NCI-H1105 (cell line): ENCODE measurements at places on chromosomes 13 and 19.
A peak's percentile ranks its signal among the peaks of the same experiment; 100 is the strongest.

GRCh38 chr13:28640861-28641599 is 17.9 kb upstream of the POMP start:
- DNase-seq, result no peak

DNA sequence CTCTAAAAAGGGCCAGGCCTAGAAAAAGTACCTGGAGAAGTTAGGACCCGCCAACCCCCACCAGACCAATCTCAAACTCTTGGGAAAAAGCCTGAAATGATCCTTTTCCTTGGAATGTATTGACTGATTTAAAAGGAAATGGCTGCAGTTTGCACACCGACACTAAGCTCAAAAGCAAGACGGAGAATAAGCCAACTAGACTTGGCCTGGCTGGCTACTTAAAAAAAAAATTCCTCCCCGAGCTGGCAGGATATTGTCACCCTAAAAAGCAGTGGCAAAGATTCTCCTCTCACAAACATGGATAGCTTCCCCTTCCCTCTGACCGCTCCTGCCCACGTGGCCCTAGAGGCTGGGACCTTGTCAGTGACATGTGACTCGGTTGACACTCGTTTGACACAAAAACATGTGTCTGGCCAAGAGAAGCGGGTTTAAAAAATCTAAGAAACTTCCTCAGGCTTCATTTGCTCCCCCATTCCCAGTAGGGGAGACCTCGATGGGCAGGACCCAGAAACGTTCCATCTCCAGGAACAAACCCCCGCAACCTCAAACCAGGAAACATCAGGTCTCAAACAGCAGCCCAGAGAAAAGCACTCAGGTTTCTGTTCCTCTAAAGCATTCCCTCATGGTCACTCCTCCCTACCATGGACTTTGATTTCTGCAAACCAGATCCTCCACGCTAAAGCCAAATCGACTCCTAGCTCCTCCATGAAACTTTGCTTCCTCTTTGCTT is 1.3 kb downstream of the RFX1 start:
- no peak for DNase-seq

DNA sequence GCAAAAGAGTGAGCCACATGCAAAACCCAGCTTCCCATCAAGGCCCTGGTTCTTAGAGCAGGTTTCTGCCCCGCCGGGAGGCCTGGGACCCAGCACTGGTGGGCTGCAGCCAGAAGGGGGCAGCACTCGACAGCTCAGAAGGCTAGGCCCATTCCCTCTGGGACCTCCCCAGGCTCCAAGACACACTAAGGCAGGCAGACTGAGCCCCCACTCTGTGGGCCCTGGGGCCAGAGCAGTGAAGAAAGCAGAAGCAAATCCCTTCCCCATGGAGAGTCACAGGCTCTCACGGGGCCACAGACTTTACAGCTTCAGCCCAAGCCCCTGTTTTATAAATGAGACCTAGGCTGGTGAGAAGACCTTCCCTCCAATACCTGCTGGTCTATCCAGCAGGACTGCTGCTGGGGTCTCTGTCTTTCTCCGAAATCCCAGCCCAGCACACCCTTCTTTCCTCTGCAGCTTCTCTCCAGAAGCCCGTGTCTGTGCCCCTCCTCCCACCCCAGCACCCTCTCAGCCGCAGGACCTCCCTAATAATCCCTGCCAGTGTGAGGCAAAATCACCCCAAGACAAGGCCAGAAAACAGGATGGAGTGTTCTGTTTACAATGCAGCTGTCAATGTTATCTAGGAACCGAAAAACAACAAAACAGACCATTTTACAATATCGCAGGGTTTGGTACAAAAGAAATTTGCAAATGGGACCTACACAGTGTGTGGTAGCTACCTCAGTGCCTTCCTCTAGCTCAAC is 109.3 kb downstream of the ABCC4 start:
- DNase-seq, result peak; percentile 5

DNA sequence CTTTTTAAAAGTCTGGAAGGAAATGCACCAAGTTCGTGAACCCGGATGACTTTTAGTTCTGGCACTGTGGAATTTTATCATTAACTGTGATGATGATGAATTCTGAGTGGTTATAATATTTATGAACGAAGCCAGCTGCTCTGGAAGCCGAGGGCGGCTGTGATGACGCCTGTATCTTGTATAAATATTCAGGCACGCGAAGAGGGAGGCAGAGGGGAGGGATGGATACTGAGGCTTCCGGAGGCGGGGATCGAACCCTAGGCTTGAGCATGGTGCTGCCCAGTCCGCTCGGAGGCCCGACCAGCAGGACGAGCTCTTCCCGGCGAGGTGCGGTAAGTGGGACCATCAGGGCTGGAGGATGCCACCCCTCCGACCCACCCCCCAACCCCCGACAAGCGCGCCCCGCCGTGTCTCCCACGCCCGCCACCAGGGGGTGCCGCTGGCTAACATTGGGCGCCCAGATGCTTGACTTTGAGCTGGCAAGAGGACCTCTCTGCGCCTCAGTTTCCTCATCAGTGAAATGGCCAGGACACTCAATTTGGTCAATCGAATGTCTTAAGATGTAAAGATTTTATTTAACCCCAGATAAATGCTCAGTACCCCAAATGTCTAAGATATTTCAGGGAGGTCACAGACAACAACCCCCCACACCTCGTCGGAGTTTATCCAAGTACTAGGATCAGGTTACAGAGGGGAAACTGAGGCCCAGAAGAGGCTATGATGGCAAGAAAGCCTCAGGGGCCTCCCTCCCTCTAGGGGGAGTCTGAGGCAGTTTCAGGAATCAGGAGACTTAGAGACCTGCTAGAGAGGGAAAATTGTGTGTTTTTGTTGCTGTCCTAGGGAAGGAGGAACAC is 4.5 kb upstream of the RAB3A start:
- no peak for DNase-seq

GRCh38 chr13:43473437-43473836 is 313.3 kb downstream of the ENOX1 start:
- peak; percentile 16 for DNase-seq

GRCh38 chr13:27988520-27988919 is at the start of gene URAD:
TSS of gene URAD (minus strand) at chr13:27988693. CDS start at chr13:27988637, 56 bp downstream.
- no peak for DNase-seq

- DNase-seq, result no peak
Observed at GRCh38 chr19:45186509-45187334, 8.1 kb downstream of the BLOC1S3 start.

GRCh38 chr13:31556376-31556775 is 182.9 kb upstream of the RXFP2 start:
- DNase-seq, result no peak
